ENCODE measurements at places on chromosomes 4 and X. TPM values are rescaled to one million over a fixed set of nuclear protein-coding genes. Genes with fewer than 3 reads are reported as not detected.

The SPOCK3 gene
- 1.1 TPM for total RNA-seq

The RHOH gene
- total RNA-seq: 1.7 TPM

The KIF4A gene
- total RNA-seq: 5.8 TPM

The IL13RA1 gene
- 22.5 TPM for total RNA-seq

The GATA1 gene
- total RNA-seq: 1.1 TPM

Data from skin of body (tissue), 3 donors.